ENCODE measurements at places on chromosomes 13 and 19.

- DNase-seq, result no peak
These were observed 8.7 kb downstream of the CEACAM4 start for GRCh38 chr19:41617941-41618730.

GRCh38 chr13:105634059-105634458, 901.4 kb downstream of the EFNB2 start:
- DNase-seq, result no peak

GRCh38 chr13:106597749-106598395, 29.9 kb upstream of the ARGLU1 start:
- DNase-seq, result no peak

DNA sequence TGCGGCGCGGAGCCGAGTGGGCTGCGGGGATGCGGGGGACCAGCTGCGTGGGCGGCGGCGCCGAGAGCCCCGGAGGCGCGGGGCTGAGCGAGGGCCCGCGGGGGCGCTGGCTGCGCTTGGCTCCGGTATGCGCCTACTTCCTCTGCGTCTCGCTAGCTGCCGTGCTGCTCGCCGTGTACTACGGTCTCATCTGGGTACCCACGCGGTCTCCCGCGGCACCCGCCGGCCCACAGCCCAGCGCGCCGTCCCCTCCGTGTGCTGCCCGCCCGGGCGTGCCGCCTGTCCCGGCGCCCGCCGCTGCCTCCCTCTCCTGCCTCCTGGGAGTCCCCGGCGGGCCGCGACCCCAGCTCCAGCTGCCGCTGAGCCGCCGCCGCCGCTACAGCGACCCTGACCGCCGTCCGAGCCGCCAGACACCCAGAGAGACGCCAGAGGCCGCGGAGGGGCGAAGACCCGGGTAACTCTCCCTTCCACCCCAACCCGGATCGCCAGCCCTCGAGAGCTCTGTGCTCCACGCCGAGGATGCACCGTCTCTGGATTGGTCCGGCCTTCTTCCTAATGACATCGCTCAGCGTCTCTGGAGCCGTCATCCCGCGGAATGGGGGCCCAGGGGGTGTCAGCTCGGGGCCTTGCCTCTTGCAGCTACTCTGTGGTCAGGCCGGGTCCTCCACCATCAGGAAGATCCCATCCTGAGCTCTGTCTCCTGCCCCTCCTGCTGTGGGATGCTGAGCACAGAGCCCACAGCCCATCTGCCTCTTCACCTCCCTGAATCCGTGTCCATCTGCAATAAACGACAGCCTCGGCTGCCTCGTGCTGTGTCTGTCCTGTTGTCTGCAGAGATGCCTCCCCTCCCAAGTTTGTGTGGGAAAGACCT, 441 bp downstream of the INAFM1 start:
- no peak for DNase-seq

DNA sequence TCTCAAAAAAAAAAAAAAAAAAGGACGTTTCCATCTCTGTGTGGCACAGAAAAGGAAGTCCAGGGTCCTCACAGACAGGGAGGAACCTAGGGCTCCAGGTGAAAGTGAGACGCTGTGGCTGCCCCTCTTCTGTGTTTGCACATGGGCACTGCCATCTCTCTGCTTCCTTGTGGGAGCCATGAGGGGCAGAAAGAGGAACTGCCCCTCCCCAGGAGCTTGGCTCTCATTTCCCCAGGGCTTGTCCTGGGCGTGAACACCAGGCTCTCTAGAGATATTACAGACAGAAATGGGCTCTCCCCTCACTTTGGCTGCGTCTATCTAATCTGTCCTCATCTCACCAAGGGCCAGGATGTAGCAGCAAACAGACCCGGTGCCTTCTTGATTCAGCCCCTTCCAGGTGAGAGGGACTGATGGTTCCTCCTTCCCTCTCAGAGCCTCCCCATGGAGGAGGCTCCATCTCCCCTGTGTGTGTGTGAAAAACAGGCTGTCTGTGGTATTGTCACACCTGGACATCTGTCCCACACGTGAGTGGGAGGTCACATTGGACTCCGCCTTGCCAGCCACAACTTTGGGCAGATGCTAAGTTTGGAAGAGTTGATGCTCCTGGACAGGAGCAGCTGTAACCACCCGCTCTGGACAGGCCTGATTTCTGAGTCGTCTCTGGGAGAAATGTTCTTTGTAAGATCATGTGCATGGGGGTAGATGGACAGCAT, 840 bp upstream of the LILRA4 start:
- DNase-seq, result no peak

DNA sequence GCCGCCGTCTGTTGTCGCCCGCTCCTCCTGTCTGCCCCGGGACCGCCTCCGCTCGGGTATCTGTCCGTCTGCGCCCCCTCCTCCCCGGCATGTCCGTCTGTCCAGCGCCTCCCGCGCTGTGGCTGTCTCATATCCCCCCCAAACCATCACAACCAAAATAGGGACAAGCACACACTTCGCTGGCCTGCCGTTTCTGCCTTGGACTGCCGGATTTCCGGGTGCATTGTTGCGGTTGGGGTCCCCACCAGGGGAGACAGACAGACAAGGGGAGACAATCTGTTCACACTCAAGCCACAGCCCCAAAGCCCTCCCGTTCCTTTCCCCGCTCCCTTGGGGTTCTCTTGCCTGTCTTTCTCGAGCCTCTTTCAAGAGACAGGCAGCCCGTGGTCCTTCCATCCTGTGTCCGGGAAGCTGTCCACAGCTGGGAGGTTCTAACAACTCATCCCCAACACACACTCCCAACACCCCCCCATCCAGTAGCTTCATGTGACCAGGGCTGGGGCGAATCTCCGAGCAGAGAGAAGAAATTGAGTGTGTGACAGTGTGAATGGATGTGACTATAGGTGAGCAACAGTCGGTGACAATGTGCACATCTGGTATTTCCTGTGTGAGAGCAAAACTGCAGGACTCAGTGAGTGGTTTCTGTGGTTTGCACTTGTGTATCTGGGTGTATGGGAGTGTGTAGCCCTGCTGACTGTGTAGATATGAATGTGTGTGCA, 16.5 kb upstream of the FOSB start:
- no peak for DNase-seq

GRCh38 chr13:90098577-90098976, 1248.9 kb upstream of the MIR17HG start:
- DNase-seq, result no peak

DNA sequence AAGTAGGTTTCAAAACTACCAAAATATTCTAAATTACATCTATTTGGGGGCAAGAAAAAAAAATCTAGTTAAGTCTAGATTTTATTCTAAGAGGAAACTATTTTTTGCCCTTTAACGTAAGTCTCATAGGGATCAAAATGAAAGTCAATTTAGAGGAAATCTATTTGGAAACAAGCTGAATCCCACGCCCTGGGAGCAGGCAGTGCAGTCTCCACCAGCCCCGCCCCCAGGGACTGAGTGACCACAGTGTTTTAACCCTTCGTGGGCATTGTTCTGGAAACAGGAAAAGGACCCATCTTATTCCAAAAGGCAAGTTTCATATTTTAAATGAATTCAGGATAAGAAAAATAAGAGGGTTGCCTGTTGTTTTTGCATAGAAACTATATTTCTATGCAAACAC, 209.7 kb downstream of the SPRY2 start:
- DNase-seq, result no peak

- no peak for DNase-seq
These were observed 1.7 kb downstream of the ZNF264 start for GRCh38 chr19:57192993-57193392.

DNA sequence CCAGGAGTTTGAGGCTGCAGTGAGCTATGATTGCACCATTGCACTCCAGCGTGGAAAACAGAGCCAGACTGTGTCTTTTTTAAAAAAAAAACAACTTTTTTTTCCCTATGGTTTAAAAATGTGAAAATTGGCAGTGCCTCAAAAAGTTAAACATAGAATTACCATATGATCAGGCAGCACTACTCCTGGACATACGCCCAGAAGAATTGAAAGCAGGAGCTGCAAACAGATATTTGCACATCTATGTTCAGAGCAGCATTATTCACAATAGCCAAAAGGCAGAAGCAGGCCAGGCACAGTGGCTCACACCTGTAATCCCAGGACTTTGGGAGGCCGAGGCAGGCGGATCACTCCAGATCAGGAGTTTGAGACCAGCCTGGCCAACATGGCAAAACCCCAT, 3.8 kb upstream of the RETN start:
- DNase-seq, result no peak

DNA sequence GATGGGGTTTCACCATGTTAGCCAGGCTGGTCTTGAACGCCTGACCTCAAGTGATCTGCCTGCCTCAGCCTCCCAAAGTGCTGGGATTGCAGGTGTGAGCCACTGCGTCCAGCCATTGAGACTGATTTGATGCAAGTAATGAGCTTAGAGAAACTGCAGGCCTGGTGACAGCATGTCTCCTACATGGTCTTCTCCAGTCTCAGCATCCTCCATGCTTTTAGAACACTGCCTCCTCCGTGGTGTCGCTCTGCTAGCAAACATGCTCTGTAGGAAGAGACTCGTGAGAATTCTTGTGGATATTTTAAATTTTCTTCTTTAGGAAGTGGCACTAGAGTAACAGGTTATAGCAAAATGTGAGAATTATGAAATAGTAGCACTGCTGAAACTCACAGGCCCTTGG, 37.1 kb downstream of the TPT1 start:
- DNase-seq, result no peak

DNA sequence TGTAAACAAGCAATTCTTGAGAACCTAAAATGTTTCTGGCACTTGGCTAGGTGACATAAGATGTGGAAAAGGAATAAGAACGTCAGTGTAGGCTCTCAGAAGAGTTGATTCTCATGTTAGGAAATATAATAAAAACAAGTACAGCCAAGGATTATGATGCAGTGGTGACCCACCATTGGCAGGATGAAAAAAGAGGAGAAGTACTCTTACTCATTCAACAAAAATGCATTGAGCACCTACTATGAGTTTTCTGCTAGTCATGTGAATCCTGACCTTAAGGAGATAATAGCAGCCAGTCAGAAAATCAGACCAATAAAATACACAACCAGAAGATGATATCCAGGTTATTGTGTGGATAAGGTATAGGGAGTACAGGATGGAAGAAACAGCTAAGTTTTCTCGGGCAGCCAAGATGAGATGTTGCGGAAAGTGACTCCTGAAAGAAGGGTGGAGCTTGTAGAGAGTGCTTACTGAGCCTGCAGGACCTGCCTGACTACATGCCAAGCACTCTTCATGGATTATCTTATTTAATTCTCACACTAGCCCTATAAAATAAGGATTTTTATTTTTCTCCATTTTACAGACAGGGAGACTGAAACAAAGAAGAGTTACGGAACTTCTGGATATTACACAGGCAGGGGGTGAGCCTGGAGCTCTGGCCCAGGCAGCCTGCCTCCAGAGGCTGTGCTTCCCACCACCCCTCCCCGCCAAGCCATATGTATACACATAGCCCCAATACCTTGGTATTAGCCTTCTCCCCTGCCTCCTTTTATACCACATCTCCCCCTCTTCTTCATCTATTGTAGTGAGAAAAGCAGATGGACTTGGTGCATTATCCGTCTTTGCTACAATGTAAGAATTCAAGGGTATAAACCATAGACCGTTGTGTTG, 58.0 kb downstream of the TGDS start:
- no peak for DNase-seq

- peak; percentile 59 for DNase-seq
These were observed 6.0 kb downstream of the KANK2 start for GRCh38 chr19:11191273-11191755.

GRCh38 chr19:33266974-33267484, 35.3 kb downstream of the CEBPA start:
- no peak for DNase-seq

DNA sequence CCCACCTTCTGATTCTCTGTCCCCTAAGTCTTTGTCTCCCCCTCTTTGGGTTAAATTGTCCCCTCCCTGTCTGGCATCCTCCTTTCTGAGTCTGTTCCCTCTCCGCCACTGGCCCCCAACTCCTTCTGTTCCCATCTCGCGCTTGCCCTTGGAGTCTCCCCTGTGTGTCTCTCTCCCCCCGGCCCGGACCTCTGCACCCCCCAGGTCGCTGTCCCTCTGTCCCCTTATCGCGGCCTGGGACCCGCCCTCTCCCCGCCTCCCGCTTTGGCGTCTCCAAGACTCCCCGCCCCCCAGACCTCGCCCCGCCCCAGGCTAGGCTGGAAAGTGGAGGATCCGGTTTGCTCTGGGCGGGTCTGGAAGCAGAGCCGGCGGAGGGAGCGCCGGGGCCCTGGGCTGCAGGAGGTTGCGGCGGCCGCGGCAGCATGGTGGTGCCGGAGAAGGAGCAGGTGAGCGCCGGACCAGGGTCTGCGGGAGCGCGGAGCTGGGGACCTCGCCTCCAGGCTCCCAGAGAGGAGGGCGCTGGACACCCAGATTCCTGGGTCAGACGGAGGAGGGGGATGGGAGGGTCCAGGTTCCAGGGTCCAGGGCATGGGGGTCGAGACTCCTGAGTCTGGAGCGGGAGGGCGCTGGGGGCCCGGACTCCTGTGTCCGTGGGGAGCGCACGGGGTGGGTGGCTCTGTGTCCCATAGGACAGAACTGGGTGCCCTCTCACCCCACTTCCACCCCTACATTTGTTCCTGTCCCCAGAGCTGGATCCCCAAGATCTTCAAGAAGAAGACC, at the start of gene TRPM4:
Gene TRPM4 (plus strand): TSS at position 348 of the 780 bp plus-strand sequence. CDS start 75 bp downstream, at position 423.
- peak; percentile 54 for DNase-seq

GRCh38 chr13:101453784-101454201, 1.3 kb downstream of the ITGBL1 start:
- no peak for DNase-seq

DNA sequence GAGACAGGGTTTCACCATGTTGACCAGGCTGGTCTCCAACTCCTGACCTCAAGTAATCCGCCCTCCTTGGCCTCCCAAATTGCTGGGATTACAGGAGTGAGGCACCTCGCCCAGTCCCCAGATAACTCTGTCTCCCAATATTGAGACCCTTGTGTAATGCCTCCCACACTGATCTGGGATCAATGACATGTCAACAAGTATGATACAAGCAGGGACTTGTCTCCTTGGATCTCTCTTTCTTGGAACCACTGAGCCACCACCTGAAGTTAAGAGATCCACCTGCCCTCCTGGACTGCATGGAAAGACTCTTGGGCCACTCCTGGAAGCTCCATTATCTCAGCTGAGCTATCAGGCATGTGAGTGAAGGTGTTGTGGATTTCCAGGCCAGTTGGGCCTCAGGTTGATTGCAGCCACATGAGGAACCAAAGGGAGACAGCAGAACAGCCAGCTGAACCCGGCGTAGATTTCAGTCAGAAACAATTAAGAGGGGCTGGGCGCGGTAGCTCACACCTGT, 15.1 kb downstream of the NFKBID start:
- DNase-seq, result no peak

DNA sequence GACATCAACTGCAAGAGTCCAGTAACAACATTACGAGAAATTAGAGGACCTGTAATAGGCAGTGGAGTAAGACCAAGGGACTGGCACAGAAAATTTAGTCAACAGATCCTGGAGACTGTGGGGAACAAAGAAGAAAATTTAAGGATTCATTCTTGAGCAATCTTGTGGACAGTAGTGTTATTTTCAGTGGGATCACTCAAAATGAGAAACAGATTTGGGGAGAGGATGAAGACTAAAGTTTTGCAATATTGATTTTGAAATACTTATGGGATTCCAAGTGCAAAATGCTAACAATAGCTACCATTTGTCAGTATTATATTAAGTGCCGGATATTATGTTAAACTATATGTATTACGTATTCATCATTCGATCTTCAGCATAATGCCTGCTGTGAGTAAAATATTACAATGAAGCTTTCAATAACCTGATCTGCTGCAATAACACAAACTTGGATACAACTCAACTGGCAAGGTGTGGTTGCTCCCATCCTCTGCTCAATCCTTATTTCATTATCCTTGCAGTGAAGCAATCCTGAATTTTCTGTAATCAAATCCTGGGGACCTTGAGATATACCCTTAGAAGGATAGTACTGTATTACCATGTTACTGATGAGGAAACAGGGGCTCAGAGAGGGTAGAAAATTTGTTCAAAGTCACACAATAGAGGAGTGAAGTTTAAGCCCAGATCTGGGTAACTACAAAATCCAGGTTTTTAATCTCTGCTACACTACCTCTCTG, 84.2 kb downstream of the SACS start:
- no peak for DNase-seq

GRCh38 chr13:99996381-99996973, 14.9 kb downstream of the ZIC2 start:
- DNase-seq, result no peak
